Erythroblast (primary cell): ENCODE measurements at places on chromosomes 12 and 14.

DNA sequence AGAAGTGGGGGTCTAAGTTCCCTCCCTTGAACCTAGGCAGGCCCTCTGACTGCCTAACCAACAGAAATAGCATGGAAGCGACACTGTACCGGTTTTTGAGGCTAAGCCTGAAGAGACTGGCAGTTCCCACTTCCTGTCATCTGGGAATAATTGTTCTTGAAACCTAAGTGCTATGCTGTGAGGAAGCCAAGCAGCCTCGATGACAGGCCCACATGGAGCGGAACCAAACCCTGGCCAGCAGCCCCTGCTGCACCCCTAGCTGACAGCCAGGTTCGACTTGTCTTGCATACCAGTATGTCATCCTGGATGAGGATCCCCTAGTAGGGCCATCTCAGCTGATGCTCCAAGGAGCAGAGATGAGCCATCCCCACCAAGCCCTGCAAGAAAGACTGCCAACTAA, 6.4 kb upstream of the GPR68 start:
- no peak for DNase-seq

DNA sequence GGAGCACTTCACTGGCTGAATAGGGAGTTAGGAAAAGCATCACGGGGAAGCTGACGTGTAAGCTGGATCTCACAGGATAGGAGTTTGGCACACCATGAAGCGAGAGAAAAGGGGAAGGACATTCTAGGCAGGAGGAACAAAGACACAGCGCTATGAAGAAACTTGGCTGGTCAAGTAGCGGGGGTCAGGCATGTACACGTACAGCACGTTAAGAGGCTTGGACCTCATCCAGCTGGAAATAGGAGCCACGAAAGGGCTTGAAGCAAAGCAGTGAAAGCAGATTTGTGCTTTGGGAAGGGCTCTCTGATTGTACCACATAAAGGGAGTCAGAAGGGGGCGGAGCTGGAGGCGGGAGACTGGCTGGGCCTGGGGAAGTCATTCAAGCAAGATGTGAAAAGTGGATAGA, 19.6 kb upstream of the GALNT8 start:
- DNase-seq, result no peak

DNA sequence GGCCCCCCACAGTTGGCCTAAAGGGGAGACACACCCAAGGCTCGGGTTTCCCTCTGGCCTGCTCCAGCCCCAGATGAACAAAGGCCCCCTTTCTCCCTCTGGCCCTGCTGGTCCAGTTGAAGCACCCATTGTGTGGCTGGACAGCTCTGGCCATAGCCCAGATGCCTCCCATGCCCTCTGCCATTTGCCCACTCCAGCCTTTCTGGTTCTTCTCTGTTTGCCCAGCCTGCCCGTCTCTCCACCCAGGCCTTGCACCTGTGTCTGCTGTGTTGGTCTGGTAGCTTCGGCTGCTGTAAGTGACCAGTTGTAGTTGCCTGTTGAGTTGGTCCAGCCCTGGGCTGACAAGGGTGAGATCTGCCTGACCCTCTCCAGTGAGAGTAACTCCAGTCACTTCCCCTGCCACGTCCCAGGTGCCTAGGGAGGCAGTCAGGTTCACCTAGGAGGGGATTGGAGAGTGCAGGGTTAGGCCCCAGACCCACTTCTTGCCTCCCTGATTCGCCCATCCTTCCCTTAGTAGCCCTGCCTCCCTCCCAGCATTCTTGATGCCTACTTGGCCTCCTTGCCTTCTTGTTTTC, 3.0 kb downstream of the B4GALNT1 start:
- no peak for DNase-seq

DNA sequence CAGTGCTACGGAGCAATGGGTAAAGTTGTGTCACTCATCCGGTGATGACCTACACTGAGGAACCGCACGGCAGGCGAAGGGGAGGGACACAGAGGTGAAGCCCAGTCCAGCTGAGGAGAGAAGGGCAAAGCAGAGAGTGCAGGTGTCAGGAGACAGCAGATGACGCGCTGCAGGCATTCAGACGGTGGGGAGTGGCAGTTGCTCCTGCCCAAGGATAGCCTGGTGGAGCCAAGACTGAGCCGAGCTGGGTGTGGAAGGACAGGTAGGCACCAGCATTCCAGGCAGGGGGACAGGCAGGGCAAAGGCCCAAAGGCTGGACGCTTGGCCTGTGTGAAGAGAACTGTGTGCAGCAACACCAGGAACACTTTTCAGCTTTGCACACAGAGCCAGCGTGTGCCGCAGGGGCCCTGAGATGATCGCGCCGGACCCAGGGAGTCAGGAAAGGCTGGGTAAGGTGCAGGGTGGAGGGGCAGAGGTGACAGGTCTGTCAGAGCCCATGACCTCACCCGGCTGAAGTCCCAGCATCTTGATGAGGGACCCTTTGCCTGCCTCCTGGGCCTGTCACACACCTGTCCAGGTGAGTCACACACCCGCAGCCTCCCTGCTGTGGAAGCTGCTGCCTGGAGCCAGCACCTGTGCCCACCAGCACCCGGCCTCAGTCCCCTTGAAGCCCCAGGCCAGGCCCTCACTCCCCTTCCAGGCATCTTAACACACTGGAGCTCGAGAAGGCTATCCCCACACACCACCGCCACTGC, 48.4 kb downstream of the TSPAN11 start:
- no peak for DNase-seq

DNA sequence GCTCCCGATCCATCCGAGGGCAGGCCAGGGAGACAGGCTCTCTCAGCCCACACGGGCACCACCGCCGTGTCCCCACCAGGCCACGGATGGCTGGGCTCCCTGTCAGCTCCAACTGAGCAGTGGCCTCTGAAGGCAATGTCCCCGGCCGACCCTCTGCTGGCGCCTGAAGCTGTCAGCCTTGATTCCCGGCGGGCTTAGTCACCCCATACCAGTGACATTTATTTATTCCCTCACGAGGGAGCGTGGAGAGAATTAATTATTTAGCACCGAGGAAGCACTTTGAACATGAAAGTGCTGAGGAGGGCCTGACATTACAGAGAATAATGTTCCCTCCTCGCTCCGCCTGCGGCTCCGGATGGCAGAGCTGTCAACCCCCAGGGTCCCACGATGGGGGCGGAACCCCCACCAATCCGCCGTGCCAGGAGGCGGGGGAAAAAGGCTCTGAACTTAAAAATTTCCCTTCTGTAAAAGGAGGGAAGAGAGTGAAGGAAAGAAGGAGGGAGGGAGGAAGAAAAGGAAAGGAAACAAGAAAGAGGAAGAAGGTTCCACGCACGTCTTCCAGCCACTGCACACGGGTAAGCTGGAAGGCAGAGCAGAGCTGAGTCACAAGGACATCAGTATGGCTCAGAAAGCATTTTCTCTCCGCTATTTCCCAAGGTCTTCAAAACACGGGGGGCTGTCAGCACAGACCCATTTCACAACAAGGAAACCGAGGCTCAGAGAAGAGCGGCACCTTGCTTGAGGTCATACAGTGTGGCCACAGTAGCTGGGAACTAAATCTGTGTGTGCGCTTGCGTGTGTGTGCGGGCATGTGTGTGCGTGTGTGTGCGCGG, 108.7 kb upstream of the NCOR2 start:
- no peak for DNase-seq

DNA sequence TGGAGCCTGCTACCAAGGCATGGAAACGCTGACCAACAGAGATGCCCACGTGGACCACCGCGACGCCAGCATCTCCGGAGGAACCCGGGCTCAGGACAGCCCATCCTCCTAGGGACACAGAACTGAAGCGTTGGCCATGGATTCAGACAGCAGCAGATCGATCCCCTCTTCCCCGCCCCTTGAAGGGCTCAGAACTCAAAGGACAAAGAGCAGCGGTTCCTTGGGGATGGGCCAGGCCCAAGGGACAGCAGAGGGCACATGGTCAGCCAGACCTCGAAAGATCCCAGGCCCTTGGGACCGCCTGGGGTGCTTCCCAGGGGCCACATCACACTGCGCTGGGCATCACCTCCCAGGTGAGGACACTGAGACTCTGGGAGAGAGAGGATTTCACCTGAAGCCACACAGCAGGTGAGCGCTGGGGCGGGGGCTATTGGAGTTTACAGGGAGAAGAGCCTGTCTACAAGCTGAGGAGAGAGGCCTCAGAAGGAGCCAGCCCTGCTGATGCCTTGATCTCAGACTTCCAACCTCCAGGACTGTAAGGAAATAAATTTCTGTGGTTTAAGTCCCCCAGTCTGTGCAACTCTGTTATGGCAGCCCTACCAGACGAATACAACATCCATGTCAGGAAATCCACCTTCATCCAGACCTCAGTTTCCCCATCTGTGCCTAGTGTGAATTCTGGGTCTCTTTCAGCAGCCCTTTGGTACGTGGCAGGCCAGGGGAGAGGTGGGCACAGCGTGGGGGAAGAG, 49.4 kb downstream of the CCNK start:
- no peak for DNase-seq

GRCh38 chr12:29403991-29404390, 23.0 kb upstream of the ERGIC2 start:
- no peak for DNase-seq

- no peak for DNase-seq
Observed at GRCh38 chr12:126107659-126108058, 1042.4 kb downstream of the AACS start.

GRCh38 chr12:75722714-75723200, 211.3 kb upstream of the KRR1 start:
- DNase-seq, result no peak

- no peak for DNase-seq
Observed at GRCh38 chr12:1318327-1319031, 275.9 kb downstream of the FBXL14 start.

DNA sequence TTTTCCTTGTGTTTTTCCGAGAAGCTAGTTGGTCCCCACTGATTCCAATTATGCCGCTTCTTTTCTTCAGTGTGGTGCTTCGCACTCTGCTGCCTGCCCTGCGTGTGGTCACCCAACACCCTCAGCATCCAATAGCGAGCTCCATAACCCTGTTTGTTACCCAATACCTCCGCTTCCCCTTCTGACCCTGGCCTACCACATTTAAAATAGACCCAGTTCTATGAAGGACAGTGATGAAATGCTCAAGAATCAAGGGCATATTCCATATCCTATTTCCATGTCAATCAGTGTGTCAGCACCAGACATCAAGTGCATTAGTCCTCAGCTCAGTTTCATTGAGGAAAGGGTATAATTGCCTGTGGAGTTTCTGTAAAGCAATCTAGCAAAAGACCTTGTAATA, 9.5 kb downstream of the NDRG2 start:
- no peak for DNase-seq

DNA sequence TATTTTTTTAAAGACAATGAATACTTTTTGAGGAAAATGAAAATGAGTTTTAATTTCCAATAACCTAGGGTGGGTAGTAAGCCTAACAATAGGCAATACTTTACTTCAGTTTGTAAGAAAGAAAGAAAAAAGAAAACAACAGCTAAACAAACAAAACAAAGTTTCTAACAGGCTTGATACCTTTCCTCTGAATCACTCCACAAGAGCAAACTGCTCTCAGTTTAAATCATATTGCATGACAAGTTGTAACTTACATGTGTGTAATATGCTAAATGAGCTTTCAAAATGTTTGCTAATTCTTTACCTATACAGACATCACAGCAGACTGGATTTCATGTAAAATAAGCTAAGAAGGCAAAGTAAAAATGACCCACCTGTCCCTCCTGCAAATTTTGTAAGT, 6.7 kb upstream of the LMO3 start:
- no peak for DNase-seq

GRCh38 chr14:100466111-100466856, 120.9 kb downstream of the BEGAIN start:
- DNase-seq, result no peak

DNA sequence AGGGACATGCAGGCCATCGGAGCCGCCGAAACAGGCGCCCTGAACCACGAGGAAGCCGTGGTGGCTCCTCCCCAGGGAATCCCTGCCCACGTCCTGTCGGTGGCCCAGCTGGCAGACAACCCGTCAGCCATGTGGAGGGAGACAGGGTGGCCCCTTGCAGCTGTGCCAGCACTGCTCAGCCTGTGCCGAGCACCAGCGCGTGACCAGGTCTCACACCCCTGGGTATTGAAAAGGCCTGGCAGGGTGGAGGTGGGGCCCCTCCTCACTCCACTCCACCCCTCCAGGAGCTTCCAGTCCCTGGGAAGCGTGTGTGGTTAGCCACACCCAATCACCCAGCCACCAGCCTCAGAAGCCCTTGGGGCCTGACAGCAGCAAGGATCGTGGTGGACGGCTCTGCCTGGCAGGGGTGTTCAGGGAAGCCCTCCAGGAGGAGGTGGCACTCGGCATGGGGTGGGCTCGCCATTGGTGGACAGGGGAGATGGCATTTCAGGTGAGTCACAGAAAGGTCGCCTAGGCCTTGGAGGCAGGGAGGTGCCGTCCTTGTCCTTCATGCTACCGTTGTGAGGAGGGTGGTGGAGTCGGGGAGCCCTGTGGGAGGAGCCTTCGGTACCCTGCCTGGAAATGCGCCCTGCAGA, 12.3 kb upstream of the DLK1 start:
- no peak for DNase-seq

GRCh38 chr12:32002848-32003493, 43.8 kb downstream of the RESF1 start:
- DNase-seq, result peak; percentile 45

DNA sequence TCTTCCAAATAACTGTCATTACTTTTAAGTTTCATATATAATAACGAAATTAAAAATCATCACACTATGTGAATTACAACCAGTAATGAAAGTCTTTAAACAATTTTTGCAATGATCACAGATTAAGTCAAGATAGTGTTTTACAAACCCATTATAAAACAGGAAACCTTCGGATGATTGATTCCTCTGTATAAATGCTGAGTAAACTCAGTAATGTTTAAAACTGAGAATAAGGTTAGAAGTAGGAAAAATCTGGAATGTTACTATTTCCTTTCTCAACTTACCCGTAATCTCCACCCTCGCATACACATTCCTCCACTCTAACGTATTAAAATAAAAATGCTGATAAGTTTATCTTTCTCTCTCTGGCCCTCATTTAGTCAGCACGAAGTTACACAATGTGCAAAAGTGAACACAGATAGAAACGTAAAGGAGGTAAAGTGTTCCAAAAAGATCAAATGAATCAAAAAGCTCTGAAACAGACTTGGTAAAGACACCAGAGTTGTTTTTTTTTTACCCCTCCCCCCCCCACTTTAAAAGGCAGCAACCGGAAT, 1.6 kb downstream of the ZFC3H1 start:
- DNase-seq, result peak; percentile 78

DNA sequence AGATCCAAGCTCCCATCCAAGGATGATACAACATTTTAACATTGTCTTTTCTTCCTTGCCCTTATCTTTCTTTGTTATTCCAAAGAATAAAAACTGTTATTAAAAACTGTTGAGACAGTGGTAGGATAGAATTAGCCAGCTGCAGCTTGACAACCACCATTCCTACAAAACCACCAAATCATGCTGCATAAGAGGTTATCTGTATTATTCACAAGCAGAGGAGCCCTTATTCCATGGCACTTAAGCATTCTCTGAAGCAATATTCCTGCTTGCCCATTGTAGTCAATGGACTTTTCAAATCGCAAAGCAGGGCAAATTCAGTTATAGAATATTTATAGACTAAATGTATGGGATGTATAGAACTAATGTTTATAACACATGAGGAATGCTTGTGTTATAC, 3.4 kb downstream of the ABCD2 start:
- no peak for DNase-seq
